Activated CD4-positive, alpha-beta T cell treated with anti-CD3 and anti-CD28 coated beads, Interleukin-2, amount 50 U/mL, for 16 hours (primary cell): ENCODE measurements at places on chromosomes 6 and 20.
A peak's percentile ranks its signal among the peaks of the same experiment; 100 is the strongest.

DNA sequence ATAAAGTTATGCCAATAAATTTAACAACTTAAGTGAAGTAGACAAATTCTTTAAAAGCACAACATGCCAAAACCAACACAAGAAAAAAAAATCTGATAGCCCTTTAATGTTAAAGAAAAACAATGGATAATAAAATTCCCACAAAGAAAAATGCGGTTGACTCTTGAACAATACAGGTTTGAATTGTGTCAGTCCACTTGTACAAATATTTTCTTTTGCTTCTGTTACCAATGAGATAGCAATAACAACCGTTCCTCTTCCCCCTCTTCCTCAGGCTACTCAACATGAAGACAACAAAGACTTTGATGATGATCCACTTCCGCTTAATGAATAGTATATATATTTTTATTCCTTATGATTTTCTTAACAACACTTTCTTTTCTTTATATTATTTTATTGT, 283.9 kb upstream of the MAN1A1 start:
- DNase-seq: no peak

GRCh38 chr20:52087471-52087870, 104.1 kb downstream of the ZFP64 start:
- DNase-seq: no peak

GRCh38 chr6:133704371-133704770, 184.5 kb upstream of the TCF21 start:
- no peak for DNase-seq

GRCh38 chr6:118397671-118398465, 150.2 kb upstream of the PLN start:
- DNase-seq: no peak

- DNase-seq: no peak
Observed at GRCh38 chr20:35300469-35301262, 8.4 kb upstream of the FAM83C start.

- DNase-seq: no peak
Observed at GRCh38 chr6:113570161-113570560, 287.0 kb upstream of the MARCKS start.

- DNase-seq: no peak
Observed at GRCh38 chr6:41536795-41537758, 9.1 kb upstream of the FOXP4 start.

DNA sequence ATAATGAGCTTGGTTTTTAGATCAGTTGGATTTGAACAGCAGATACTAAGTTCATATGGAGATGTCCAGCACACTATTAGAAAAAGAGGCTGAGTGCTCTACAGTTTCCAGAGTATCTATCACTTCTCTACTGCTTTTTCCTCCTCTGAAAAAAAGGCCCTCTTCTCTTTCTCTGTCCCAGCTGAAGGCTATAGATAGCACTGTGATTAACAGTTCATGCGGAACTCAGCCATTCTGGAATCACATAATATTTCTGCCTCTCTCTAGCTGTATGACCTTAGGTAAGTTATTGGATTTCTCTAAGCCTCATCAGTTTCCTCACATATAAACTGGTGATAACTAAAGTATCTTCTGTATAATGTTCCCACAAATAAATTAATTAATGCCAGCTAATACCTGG, 184.1 kb downstream of the UBE3D start:
- no peak for DNase-seq

- DNase-seq: no peak
Observed at GRCh38 chr20:16054985-16055384, 518.3 kb downstream of the KIF16B start.

DNA sequence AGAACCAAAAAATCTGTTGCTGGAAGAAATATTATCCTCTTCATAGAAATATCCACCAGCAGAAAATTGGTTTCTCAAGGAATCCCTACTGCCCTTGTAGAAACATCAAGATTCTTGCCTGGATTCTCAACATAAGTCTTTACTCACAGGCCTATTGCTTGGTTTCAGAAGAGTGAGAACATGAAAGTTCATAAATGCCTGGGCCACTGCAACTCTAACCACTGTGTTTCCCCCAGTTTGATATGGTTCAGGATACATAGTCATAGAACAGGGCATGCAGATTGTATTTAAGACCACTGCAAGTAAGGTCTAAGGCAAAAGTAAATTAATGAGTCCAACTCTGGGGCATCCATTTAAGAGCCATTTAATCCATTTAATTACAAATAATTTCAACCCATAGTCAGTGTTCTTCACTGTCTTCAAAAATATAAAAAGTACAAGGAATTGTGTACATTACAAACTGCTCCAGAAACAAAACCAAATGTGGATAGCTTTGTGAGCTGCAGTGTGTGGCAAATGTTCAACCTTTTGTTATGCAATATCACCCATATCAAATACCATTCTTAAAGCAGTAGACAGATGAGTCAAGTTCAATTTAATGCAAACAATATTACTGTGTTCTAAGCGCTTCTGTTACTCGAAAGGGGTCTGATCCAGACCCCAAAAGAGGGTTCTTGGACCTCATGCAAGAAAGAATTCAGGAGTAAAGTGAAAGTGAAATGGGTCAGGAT, 83.3 kb downstream of the OPRM1 start:
- no peak for DNase-seq

GRCh38 chr6:154686162-154686561, 47.1 kb upstream of the SCAF8 start:
- DNase-seq: no peak

DNA sequence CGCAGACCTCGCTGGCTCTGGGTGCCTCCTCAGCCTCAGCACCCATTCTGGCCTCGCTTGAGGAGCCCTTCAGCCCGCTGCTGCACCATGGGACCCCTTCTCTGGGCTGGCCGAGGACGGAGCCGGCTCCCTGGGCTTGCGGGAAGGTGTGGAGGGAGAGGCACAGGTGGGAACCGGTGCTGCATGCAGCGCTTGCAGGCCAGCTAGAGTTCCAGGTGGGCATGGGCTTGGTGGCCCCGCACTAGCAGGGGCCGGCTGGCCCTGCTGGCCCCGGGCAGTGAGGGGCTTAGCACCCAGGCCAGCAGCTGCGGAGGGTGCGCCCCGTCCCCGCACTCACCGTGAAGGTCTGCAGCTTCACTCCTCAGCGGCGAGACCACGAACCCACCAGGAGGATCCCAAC, 30.4 kb downstream of the DEFB114 start:
- DNase-seq: no peak

DNA sequence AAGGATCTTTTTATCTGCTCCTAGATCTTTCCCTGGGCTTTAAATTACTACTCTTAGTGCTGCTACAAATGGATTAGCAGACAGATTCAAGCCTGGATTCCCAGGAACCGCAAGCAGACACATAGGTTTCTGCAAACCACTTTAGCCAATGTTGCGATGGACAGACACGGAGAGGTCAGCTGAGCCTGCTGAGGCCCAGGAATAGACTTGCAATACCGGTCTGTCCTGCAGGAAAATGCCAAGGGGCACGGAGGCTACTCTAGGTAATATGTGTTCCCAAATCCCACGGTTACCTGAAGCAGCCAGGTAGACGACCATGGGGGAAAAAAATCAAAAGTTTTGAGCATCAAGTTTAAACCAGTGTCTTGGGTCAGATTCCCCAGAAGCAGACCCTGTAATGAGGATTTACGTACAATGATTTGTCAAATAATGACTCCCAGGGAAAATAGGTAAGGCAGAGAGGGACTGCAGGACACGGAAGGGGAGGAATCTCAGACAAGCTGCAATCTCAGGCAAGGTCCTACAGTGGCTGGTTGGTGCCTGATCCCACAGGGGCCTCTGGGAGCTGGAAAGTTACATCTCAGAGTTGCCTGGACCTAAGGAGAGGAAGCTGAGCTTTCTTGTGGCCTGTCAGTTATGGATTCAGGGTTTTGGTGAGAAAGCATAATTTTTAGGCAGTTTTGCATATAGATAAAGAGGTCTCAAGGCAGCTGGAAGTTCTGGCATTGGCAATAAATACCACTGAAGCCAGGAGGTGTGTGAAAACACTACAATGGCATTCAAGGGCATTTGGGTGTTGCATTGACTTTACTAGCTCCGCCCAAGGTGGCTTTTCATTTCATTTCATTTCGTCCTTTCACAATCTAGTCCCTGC, 12.5 kb downstream of the OTOR start:
- DNase-seq: no peak

DNA sequence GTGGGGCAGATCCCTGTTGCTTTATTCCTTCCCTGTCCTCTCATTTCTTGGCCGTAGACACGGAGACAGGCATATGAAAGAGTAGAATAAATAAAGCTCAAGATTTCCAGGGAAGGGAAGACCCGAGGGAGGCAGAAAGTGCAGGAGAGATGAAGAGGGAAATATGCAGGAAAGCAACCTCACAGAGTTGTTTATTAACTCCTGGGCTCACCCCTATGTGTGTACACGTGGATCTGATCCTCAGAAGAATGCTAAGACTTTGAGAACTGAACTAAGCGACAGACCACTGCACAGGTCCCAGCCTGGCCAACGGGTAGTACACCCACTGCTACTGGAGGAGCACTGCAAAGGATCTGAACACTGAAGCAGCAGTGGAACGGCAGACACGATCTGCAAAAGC, 156.2 kb downstream of the KIF16B start:
- no peak for DNase-seq

DNA sequence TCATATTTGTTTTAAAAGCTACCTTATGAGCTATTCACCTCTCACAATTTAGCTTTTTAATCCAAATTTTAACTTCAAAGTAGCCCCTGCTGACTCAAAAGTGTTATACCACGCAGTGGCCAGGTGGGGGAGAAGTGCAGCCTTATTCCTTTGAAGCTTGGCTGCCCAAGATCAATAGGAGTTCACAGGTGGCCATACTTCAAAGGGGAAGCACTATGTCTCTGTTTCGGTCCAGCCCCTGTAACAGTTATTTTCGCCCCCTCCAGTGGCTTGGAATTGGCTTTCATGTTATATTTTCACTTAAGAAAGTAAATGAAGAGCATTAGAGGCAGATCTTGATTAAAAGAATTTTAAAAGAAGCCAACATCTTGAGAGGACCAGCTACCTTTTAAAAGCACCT, 608.4 kb downstream of the EPHA7 start:
- DNase-seq: peak; percentile 23

- DNase-seq: no peak
Observed at GRCh38 chr6:105482227-105482844, 79.5 kb upstream of the PREP start.

DNA sequence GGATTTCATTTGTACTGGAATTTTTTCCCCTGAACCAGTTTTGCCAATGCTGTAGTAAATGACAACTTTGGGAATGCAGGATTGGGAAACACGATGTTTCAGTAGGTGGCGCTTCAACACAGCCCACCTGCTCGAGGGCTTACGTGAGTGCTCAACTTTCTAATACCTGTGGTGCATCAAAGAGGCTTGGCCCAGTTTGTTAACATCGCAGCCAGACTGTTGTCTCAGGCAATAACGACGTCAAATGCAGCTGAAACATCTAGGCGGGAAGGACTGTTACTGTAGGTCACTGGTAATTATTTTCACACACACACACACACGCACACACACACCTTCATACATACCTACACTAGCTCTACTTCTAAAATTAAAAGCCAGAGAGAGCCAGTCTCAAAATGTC, 815.5 kb upstream of the SLC35B3 start:
- DNase-seq: no peak

DNA sequence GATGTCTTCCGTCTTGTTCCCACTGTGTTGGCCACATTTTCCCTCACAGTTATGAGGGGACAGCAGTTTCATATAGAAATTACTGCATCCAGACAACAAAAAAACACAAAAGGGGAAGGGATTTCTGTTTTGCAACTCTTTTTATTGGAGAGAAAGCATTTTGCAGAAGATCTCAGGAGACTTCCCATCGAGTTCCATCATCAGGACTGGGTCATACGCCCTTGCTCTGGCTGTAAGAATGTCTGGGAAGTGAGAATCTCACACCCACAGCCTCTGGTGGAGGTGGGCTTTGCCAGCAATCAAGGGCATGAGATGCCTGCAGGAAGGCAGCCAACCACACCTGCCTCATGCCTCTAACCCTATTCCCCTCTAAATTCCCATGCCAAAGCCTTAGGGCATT, 5.8 kb upstream of the IGF2R start:
- DNase-seq: no peak

DNA sequence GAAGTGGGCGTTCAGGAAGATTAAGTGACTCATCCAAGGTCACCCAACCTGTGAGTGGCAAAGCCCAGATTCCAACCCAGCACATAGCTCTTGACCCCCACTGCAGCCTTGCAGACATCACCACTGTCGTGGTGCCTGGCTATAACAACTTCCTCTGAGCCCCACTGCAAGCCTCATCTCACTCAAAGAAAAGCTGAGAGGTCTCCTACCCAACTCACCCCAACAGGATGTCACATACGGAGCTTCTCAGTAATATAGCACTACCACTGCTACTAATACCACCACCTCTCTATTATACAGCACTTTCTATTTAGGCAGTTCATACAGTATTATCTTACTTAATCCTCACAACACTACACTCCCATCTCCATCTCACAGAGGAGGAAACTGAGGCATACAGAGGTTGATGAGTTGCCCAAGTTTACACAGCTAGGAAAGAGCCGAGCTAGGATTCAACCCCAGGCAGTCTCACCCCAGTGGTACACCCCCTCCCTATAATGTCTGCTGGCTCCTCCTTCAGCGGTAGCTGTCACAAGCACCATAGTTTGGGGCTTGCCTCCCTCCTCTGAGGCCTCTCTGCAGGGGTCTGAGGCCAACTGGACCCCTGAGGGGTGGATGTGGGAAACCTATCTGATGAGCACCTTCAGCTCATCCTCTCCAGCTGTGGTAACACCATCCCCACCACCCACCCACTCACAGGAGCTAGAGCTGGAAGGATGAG, 19.5 kb downstream of the TFEB start:
- DNase-seq: peak; percentile 30

GRCh38 chr6:558089-558488, 98.8 kb downstream of the HUS1B start:
- no peak for DNase-seq

DNA sequence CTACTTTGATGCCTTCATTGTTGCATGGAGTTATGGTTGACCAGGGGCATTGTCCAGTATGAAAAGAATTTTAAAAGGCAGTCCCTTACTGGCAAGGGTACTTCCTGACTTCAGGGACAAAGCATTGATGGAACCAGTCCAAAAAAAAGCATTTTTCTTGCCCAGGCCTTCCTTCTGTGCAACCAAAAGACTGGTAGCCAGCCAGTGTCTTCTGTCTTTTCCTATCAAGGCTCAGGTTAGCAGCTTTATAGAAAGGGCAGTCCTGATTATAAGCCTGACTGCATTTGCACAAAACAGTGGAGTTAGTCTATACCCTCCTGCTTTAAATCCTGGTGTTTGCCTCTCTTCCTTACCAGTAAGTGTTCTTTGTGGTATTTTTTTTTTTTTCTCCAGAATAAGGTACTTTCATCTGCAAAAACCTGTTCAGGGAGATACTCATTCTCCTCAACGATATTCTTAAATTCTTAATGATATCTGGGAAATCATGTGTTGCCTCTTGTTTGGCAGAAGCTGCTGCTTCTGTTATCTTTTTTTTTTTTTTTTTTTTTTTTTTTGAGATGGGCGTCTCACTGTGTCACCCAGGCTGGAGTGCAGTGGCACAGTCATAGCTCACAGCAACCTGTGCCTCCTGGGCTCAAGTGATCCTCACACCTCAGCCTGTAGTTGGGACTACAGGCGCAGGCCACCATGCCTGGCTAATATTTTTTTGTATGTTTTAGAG, 33.9 kb downstream of the SCAF8 start:
- no peak for DNase-seq
